Kidney capillary endothelial cell (primary cell): ENCODE measurements at places on chromosomes 6 and 20.
A peak's percentile ranks its signal among the peaks of the same experiment; 100 is the strongest.

GRCh38 chr6:108597572-108598304 lies 37.0 kb downstream of the FOXO3 start:
- DNase-seq: peak; percentile 50

DNA sequence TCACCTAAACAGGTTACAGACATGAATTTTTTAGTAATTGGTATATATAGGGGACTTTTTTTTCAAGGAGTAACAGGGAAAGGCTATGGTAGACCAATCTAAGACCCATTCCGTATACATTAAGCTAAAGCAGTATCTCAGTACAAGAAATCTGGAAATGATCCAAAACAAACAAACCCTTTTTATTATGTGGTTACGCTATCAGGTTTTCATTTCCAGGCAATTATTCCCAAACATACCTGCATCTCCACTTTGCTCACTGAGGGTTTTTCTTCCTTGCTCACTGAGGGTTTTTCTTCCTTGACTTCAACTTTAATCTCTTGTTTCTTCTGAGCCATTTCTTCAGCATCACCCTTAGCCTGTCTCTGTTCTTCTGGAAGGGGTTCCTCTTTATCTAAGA lies 107.3 kb downstream of the EPB41L2 start:
- no peak for DNase-seq

- DNase-seq: no peak
These were observed 386.3 kb upstream of the MAP3K7 start for GRCh38 chr6:90973188-90973587.

DNA sequence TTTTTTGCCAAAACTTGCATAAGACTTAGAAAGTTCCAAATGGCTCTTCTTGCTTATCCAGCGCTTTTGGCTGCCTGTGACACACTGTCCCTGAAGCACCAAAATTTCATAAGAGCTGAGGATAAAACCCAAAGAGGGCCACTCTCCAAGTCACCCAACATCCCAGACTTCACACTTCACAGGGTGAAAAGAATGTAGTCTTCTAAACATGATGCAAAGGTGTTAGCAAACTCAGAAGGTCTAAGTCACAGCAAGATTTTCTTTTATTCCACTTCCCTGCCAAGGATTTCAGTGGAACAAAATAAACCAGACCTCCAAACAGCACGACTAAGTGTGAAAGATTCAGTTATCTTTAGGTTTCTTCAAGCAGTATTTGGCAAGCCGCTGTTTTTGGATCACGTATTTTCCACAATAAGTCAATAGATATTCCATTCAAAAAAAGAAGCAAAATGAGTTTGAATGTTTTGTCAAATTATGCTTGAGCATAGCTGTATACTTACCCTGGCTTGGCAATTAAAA lies 44.6 kb upstream of the CD93 start:
- no peak for DNase-seq

DNA sequence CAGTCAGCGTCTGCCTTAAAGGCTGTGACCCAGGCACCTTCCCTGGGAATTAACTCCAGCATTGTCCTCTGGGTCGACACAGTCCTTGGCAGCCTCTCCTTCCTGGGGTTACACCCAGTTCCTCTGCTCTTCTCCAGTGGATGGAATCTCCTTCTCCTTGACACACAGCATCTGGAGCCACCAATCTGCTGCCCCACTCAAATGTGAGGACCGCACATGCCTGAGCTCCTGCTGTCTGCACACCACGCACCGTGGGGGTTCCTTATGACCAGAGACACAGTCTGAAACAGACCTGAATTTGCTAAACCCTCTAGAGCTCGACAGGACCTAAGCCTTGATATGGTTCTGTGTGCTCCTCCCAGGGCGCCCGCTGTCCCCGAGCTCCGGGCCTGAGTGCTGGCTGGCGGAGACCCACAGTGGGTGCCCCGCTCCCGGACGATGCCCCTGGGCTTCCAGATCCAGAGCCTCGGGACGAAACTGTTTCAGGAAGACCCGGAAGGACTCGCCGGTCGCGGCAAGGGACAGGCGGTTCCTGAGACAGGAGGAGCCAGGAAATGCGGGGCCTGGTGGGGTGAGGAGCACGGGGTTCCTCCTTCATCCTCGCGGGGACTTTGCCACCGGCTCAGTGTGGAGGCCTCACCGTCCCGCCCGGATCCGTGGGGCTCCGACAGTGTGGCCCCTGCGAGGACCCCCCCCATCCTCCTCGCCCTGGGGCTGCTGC lies 2.5 kb upstream of the RAET1G start:
- no peak for DNase-seq

GRCh38 chr6:161001421-161001820 lies 9.9 kb downstream of the MAP3K4 start:
- no peak for DNase-seq

- DNase-seq: no peak
These were observed 369.4 kb upstream of the HS3ST5 start for GRCh38 chr6:114712129-114712662.

GRCh38 chr6:32329141-32329540 lies 42.6 kb downstream of the TSBP1 start:
- DNase-seq: no peak

DNA sequence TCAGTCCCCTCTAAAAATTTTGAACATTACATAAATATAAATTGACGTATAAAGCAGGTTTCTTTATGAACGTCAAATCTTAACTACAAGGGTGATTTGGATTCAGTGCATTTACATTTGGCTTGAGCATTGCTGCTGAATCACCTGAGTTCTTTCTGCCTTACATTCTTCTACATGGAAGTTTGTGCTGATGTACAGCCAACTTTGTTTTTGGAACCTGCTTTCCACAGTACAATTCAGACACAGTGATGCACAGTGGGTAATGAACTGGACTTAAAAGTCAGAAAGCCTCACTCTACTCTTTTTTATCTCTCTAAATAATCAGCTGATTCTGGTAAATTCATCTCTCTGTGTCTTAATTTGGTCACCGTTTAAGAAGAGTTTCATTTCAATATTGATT lies 47.6 kb downstream of the RCAN2 start:
- DNase-seq: no peak

GRCh38 chr6:152600022-152600421 lies 37.1 kb downstream of the SYNE1 start:
- no peak for DNase-seq
